ENCODE measurements at places on chromosomes 12 and 14. TPM values are rescaled to one million over a fixed set of nuclear protein-coding genes. Genes with fewer than 3 reads are reported as not detected.

GRCh38 chr12:44703182-44703910 is 172.8 kb downstream of the NELL2 start:
- no peaks in the 10 kb centered on the region for H3K27me3 ChIP-seq
- peaks cover 4% of the 10 kb centered on the region for H3K4me1 ChIP-seq
- H3K27ac ChIP-seq, result no peak overlapping the region
- H3K36me3 ChIP-seq, result peaks cover 11% of the 10 kb centered on the region
- no peak overlapping the region for H3K4me3 ChIP-seq

DNA sequence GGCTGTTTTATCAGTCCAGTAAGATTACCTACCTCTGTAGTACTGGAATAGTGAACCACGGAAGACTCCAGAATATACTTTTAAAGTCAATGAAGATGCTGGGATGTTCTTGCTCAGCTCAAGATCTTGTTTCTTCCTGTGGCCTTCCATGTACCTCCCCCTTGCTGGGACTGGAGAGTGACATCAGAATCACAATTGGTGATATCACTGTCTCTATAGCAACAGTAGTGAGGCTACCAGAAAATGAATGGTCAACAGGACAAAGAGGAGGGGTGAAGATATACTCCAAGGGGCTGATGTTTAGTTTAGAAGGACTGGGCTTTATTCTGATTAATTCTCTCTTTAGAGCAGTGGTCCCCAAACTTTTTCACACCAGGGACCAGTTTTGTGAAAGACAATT is 3.8 kb downstream of the AKAP3 start:
- H3K27ac ChIP-seq, result no peak overlapping the region
- H3K4me1 ChIP-seq, result peaks cover 9% of the 10 kb centered on the region
- peaks cover 10% of the 10 kb centered on the region for H3K27me3 ChIP-seq
- H3K36me3 ChIP-seq, result peaks cover 5% of the 10 kb centered on the region
- no peak for DNase-seq

Gene NT5DC3
- 8.3 TPM for total RNA-seq

- H3K4me3 ChIP-seq, result no peak overlapping the region
- H3K4me1 ChIP-seq, result peaks cover 28% of the 10 kb centered on the region
Measured at GRCh38 chr14:101534198-101534597, 27.1 kb upstream of the DIO3 start.

Gene SRRM4
- not detected for total RNA-seq

DNA sequence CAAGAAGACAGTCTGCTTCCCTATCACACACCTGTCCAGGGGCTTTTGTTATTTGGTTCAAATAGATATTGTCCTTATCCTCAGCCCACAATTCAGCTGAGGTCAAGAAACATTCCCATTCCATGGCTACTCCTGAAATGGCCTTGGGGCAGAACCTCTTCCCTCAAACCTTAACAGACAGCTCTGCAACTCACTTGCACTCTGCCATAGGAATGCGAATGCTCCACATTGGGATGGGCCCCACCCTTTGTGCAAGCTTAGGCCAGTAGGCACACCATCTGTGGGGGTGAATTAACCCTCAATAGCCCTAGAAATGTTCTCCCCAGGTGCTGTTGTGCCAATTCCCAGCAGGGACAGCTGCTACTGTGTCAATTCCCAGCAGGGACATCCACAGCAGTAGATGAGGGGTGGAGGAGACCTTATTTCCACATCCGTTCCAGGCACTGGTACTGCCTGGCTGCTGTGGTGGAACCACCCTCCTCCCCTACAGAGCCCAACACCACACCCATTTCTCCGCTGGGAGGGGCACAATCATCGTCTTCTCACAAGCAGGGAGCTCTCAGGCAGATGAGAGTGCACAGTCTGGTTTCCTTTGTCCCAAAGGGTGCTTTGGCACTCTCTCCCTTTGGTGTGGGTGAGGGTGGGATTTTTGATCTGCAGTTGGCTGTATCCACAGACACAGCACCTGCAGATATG is 42.3 kb upstream of the GLIPR1 start:
- H3K27ac ChIP-seq, result no peak overlapping the region
- no peak for DNase-seq
- H3K36me3 ChIP-seq, result no peaks in the 10 kb centered on the region
- no peaks in the 10 kb centered on the region for H3K27me3 ChIP-seq
